MG63 (cell line): ENCODE measurements at places on chromosomes 7 and 10. TPM values are rescaled to one million over a fixed set of nuclear protein-coding genes. Genes with fewer than 3 reads are reported as not detected.

Gene SFXN2
- 0.96 and 6.7 TPM in 2 replicates for total RNA-seq

DNA sequence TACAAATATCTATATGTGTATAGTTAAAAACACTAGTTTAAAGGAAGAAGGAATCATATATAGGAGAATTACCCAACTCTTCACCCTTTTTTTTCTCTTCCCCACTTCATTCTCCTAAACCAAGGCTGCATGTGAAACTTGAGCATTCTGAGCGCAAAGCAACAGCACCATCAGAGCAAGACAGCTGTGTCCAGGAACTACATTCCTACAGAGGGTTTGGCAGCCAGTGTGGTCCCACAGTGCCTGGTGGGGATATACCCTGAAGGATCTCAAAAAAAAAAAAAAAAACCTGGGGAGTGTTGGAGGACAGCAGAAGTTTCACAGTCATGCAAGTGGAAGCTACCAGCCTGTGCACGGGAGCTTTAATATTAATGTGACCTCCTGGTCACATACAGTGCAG, 310.4 kb downstream of the CTNNA3 start:
- DNase-seq, result no peak

Gene MET
- 46.7 and 49.4 TPM in 2 replicates for total RNA-seq

Gene CAMK1D
- 6.8 and 13.2 TPM in 2 replicates for total RNA-seq

- DNase-seq, result no peak
These were observed 164.0 kb downstream of the MALRD1 start for GRCh38 chr10:19212590-19212989.

- peak; percentile 81 for DNase-seq
These were observed 43.6 kb downstream of the THNSL1 start for GRCh38 chr10:25059990-25060389.

GRCh38 chr10:30812018-30812851, 182.7 kb upstream of the LYZL2 start:
- peak; percentile 74 for DNase-seq

GRCh38 chr7:139762886-139763285, 14.9 kb downstream of the HIPK2 start:
- no peak for DNase-seq

- DNase-seq, result no peak
These were observed 19.1 kb downstream of the AUTS2 start for GRCh38 chr7:69617364-69617763.

- no peak for DNase-seq
These were observed 44.0 kb downstream of the OAT start for GRCh38 chr10:124374535-124375352.

GRCh38 chr10:69974551-69975155, 78.0 kb upstream of the MACROH2A2 start:
- DNase-seq, result no peak

- DNase-seq, result no peak
These were observed 127.9 kb downstream of the FAM53B start for GRCh38 chr10:124616040-124616835.

GRCh38 chr10:1292611-1293031, 236.4 kb downstream of the WDR37 start:
- DNase-seq, result no peak

Gene DIP2C
- total RNA-seq, result 10.7 and 10.9 TPM in 2 replicates

- peak; percentile 57 for DNase-seq
These were observed 23.7 kb downstream of the XPNPEP1 start for GRCh38 chr10:109899356-109900331.

DNA sequence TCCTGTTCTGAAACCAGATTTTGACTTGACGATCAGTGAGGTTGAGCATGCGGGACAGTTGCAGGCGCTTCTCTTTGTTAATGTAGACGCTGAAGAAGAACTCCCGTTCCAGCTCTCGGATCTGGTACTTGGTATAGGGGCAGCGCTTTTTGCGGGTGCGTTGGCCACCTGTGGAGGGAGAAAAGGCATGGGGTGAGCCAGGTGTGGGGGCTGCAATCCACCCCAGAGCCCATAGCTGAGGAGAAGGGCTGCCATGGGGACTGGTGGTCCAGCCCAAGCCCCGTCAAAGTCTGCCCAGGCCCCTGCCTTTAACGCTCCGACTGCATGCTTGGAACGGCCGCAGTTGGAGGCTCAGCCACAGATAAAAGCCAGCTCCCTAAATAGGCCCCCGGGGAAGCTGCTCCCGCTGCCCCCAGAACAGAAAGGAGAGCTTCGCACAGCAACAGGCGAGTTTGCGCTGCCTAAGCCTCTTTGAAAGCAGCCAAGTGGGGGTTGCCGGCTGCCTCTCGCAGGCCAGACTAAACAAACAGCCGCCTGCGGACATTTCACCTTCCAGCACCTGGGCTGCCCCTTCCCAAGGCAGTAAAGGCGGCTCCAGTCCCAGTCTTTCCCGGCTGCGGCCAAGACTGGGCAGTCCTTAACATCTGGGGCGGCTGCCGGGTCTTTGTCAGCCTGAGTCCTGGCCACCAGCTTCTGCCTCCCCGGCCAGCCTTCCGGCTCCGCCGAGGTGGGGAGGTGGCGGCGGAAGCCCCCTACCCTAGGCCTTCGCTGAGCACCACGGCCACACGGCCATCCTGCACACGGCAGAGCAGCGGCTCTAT, 2.0 kb downstream of the HOXA11 start:
- DNase-seq, result no peak

Gene PTN
- 0.20 TPM in 1 of 2 replicates, not detected in the other for total RNA-seq

Gene HOXA9
- 25.4 and 29.9 TPM in 2 replicates for total RNA-seq

DNA sequence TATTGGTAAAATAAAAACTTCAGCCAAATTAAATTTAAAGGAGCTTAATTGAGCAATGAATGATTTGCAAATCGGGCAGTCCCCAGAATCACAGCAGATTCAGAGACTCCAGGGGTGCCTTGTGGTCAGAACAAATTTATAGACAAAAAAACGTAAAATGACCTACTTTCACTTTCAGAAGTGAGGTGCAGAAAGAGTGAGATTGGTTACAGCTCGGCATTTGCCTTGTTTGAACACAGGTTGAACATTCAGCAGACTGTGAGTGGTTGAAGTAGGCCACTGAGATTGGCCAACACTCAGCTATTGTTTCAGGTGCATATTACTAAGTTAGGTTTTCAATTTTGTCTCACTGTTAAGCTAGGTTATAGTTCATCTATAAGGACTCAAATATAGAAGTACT, 153.4 kb downstream of the BICC1 start:
- no peak for DNase-seq
